D721Med (cell line): ENCODE measurements at places on chromosomes 5 and 9.

- DNase-seq: no peak
These were observed 88.3 kb downstream of the ANKRD33B start for GRCh38 chr5:10652151-10652550.

DNA sequence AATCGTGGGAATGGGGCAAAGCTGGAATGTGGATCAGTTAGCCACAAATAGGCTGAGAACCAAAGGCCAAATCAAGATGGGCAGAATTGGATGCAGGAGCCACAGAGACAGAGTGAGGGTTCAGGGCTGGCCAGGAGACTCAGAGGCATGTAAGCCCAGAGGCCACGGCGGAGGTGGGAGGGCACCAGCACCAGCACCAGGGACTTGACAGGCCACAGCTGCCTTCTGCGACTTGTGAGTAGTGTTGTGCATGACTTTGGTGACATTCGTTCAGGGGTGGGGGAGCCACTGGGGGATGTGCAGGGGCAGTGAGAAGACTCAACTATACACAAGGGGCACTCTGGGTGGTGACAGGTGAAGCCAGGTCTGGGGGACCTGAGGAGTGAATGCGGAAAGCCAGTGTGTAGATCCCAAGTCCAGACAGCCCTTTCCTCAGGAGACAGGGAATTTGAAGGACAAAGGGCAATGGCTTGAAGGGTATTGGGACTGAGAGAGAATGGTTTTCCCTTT lies 53.2 kb downstream of the TMOD1 start:
- DNase-seq: no peak

GRCh38 chr9:73270967-73271721 lies 119.5 kb downstream of the ANXA1 start:
- no peak for DNase-seq

GRCh38 chr9:137318602-137319001 lies 16.5 kb upstream of the NRARP start:
- DNase-seq: no peak

GRCh38 chr9:100465274-100465673 lies 7.7 kb upstream of the TMEFF1 start:
- DNase-seq: no peak

DNA sequence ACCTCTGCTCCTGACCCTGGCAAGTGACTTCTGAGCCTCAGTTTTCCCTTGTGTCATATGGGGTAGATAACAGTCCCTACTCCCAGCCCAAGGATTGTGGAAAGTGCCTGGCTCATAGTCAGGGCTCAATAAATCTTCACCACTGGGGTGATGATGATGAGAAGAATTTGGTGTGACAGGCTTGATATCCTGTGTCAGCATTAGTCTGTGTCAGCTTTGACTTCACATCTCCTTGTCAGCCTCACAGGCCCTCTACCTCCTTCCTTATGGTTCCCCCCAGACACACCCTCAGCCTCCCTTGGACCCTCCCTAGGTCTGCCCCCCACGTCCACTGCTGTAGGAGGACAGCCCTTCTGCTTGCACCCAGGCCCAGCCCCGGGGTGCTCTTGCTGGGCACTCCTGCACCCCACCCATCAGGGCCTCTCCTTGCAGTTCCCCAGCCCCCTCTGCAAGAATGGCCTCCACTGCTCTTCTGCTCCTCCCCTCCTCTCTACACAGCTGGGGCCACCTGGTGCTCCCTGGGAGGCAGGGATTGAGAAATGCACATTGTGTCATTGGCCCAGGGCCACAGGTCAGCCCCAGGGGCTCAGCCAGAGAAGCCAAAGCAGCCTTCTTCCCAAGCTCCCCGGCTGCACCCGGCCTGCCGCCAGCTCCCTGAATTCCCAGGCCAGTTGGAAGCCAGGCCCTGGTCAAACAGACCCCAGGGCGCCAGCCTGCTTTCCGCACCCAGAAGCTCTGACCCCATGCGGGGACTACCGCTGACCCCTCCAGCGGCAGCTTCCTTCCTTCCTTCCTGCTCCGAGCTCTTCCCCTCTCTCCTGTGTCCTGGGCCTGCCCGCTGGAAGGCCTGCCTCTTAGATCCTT lies 7.7 kb downstream of the FGFR4 start:
- no peak for DNase-seq

DNA sequence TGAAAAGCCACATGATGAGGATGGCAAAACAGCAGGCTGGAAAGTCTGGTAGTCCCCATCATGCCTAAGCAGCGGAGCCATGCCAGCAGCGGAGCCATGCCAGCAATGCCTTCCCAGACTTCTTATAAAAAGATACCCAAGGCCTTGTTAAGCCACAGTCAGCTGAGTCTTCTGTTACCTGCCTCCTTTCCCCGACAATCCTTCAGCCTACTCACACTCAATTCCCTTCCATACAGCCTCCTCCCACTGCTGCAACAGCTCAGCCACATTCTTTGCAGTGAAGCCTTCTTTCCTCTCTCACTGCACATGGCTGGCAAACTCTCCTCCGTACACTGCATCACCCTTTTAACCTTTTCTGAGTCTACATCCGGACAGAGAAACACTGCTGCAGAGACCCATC lies 114.9 kb downstream of the AUH start:
- DNase-seq: no peak

GRCh38 chr9:13424872-13425271 lies 145.4 kb upstream of the MPDZ start:
- no peak for DNase-seq

- DNase-seq: no peak
These were observed 19.8 kb upstream of the SLC9A3 start for GRCh38 chr5:543755-544674.

- no peak for DNase-seq
These were observed 123.9 kb upstream of the PUM3 start for GRCh38 chr9:2967766-2968165.

- DNase-seq: no peak
These were observed 305.9 kb upstream of the PRR16 start for GRCh38 chr5:120158211-120158610.

GRCh38 chr9:68651280-68651893 lies 53.7 kb upstream of the PIP5K1B start:
- DNase-seq: no peak

- no peak for DNase-seq
These were observed 133.4 kb downstream of the ACTL7B start for GRCh38 chr9:108722396-108722795.

GRCh38 chr5:17761326-17761725 lies 127.1 kb downstream of the TAF11L14 start:
- DNase-seq: no peak
